Astrocyte of the cerebellum (primary cell): ENCODE measurements at places on chromosomes 16 and 17.

GRCh38 chr17:72566671-72567484 lies 446.1 kb downstream of the SOX9 start:
- DNase-seq = no peak

- DNase-seq = no peak
Observed at GRCh38 chr17:58788199-58788598, 32.5 kb downstream of the PPM1E start.

DNA sequence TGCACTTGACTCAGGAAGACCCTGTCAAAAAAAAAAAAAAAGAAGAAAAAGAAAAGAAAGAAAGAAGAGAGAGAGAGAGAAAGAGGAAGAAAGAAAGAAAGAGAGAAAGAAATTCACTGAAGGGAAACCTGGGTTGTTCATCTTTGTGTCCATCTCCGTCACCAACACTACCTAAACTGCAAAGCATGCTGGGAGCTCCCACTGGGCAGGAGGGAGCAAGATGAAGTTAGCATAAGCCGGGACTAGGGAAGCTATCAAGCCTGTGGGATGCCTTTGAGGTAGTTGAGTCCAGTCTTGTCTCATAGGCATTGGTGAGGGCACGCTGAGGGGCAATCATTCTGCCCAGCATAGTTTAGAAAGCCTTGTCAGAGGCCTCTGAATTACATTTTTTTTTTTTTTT lies 7.6 kb upstream of the CBFB start:
- DNase-seq = no peak

DNA sequence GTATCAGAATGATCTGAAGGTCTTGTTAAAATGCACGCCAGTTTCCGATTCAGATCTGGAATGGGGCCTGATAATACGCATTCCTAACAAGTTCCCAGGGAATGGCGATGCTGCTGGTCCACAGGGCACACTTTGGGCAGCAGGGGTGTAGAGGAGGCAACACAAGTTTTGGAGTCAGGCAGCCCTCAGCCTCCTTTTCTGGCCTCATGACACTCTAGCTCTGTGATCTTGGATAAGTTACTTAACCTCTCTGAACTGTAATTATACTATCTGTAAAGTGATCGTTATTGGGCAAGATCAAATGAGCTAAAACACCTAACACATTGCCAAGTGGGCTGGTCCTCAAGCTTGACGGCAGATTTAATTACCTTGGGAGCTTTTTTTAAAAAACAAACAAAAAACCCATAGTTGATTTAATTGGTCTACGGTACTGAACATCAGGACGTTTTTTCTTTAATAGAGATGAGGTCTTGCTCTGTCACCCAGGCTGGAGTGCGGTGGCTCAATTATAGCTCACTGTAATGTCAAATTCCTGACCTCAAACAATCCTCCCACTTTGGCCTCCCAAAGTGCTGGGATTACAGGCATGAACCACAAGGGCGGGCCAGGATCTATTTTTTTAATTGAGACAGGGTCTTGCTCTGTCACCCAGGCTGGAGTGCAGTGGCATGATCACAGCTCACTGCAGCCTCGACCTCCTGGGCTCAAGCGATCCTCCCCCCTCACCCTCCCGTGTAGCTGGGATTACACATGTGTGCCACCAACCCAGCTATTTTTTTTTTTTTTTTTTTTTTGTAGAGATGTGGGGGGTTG lies 10.0 kb upstream of the MRPS23 start:
- DNase-seq = no peak

- no peak for DNase-seq
Observed at GRCh38 chr17:78725448-78726021, 56.5 kb downstream of the CYTH1 start.

DNA sequence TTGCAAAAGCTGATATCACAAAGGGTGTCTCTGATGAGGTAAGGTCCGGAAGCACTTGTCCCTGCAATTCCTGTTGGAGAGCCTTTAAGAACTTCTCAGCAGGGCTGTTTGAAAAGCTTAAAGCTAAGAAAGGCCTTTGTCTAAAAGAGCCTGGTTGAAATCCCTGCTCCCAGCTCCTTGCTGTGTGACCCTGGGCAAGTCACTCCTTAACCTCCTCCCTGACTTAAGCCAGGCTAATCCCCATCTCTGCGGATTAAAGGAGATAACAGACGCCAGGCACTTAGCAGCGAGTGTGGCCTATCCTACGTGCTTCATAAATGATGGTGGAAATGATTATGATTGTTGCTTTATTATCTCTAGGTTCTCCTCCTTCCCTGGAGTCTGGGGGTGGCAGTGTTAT lies 368.0 kb upstream of the RBFOX1 start:
- no peak for DNase-seq

GRCh38 chr17:37702598-37702997 lies 42.3 kb downstream of the HNF1B start:
- peak; percentile 71 for DNase-seq

DNA sequence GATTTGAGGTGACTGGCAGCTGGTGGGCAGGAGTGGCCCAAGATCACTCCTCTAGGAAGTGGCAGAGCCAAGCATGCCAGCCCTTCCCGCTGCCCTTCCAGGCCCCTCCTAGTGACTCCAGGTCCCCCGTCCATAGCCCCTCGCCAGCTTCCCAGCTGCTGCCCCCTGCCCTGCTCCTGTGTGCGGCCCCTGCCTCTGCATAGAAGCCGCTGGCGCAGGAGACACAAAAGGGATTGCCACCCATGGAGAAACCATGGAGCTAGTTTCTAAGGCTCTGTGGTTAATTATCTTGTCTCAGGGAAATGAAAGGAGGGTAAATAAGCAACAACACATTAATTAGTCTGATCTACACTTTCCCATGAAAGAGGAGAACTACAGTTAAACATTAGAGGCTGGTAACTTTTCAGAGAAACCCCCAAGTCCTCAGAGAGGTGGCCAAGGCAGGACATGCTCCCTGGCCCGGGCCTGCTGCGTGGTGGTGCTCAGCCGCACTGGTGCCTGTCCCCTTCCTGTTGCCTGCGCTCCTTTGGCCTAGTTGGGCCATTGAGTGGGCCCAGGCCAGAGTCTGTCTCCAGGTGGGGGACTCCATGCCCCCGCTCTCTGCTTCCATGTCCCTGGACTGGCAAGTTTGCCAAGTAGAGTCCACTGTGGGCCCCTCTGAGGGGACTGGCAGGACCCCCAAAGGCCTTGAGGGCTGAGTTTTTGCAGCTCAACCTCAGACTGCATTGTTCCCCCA lies 65.2 kb downstream of the PRMT7 start:
- DNase-seq = no peak

DNA sequence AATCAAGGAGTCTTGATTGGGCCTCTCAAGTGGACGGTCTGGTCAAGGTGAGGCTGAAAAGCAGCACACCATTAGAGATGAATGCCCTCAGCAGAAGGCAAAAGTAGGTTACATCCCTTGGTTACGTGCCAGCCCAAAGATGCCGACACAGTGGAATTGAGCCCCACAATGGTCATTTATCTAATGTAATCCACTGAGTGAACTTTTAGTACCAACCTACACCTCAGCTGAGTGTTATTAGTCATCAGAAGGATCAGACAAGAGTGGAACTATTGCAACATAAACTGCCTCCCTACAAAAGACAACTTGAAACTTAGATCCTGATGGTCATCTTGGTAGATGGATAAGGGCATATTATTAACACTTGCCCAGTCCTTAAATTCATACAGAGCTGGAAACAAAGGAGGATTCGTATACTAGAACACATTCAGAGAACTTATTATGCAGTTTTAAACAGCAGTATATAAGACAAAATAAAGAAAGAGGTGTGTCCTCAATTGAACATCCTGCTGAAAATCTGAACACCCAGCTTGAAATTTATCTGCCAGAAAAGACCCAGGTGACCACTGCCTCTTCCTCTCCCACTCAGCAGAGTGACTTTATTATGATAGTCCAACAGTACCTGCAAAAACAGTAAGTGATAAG lies 2.8 kb downstream of the DCUN1D3 start:
- no peak for DNase-seq

DNA sequence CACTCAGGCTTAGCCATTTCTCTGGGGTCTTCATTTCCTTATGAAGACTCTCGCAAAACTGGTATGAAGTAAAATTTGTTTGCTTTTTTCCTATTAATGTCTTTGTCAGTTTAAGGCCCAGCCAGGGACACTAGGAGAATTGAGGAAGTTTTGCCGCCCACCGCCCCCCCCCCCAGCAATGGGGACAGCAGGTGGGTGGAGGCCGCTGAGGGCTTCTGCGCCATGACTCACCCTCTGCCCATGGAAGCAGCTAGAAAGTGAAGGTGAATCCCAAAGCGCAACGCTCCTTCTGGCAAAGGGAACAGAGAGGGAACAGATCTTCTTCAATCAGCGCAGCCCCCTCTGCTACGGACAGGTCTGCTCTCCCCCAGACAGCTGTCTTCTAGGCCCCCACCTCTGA lies 49.7 kb downstream of the MARF1 start:
- no peak for DNase-seq

DNA sequence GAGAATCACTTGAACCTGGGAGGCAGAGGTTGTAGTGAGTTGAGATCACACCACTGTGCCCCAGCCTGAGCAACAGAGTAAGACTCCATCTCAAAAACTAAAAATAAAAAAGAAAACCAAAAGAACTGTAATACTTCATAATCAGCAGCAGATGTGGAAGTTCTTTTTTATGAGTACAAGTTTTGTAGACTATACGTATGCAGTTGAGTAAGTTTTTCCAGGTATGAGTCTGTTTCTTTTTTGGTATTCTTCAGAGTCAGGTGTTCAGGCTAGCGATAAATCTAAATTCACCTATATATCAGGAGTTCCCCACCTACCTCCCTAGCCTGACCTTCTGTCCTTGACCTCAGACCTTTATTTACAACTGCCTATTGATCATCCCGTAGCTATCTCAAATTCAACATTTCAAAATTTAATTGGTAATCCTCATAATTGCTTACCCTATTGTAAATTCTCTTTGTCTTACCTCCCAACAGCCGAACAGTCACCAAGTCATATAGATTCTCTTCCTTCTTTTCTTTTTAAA lies 10.7 kb downstream of the DCTN5 start:
- no peak for DNase-seq

DNA sequence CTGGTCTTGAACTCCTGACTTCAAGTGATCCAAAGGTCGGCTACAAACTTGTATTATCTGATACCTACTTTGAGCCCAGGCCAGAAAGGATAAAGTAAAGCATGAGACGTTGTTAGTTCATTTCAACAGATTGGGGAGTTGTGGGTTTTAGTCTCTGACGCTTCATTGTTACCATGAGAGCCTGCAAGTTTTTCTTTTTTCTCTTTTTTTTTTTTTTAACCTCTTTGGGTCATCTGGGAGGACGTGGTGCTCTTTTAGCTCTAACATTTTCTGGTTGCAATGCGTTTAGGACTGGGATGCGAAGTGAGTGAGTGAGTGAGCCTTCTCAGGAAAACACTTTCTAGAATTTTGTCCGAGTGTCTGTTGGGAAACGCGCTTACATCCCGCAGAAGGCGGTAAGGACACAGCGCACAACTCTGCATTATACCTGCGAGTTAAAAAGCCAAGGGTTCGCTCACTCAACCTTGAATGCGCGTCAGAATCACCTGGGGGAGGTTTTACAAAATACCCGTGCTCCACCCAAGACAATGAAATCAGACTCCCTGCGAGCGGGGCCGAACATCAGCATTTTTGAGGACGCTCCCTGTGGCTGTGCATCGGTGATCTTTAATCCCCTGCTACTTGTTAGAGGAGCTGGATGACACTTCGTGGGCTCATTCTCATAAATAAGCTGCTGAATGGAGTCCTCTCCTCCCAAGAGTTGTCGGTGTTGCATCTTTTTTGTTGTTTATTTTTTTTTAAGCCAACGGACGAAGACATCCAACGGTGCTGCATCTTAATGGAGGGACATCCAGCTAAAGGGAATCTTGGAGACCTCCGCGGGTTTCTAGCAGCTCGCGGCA lies 629 bp upstream of the RNF135 start:
- DNase-seq = no peak

DNA sequence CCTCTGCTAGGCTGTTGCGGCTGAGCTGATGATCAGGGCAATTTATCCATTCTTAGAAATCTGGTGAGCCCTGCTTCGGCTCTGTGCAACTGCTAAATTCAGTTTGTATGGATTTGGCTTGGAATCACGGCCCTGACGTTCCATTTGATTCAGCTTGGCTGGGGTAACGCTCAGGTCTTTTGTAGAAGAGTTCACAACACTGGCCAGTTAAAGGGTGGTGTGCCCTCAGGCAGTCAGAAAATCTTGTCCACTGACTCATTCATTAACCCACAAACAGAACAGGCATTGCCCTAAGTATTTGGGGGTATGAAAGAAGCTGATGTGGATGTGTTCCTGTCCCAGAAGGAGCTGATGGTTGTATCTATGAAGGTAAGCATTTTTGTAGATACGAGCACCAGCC lies 53.9 kb downstream of the GNAO1 start:
- no peak for DNase-seq

- DNase-seq = peak; percentile 47
Observed at GRCh38 chr17:69651921-69652320, 237.4 kb downstream of the MAP2K6 start.

GRCh38 chr16:70437017-70437581 lies 1.8 kb downstream of the ST3GAL2 start:
- peak; percentile 63 for DNase-seq

DNA sequence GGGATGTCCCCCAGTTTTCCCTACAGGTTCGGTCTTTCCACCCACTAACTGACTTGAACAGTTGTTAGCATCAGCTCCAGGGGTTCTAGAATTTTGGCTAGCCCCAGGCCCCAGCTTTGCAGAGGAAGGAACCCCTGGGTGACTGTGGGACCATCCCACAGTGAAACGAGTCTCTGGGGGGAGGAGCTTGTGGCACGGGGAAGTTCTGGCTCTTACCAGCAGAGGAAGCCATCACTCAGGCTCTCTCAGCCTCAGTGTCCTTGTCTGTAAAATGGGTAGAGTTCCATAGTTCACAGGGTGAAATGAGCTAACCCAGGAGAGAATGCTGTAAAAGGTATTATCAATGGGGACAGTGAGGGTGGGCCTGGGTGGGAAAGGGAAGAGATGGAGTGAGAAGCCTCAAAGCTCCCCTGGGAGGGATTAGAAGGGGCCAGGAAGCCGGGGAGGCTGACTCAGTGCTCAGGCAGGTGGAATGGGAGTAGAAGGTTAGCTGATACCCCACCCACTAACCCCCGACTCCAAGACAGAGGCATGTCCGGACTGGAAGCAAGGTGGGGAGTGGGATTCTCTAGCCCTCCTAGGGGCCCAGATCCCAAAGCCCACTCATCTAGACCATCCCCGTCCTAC lies 30.9 kb upstream of the CDC42EP4 start:
- DNase-seq = no peak

- DNase-seq = no peak
Observed at GRCh38 chr16:77738706-77739558, 16.6 kb downstream of the NUDT7 start.

DNA sequence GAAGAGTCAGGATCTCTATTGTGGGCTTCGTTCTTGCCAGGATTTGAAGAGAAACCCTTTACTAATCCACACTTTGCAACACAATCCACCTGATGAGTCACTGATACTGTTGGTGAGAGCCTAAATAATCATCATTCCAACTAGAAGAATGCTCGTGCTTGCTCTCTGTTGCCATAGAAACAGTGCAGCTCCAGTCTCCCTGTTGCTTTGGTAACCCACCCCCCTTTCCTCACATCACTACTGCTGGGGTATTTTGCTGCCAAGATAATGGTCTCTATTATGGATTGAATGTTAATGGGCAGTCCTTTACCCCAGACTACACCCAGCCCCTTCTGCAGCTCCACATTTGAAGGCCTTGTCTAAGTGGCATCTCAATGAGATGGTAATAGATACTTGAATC lies 190.4 kb downstream of the ABCC12 start:
- DNase-seq = no peak

- DNase-seq = no peak
Observed at GRCh38 chr16:66950437-66950836, 10.6 kb upstream of the CES3 start.
